ENCODE measurements at places on chromosomes 4 and X.

GRCh38 chrX:8673201-8673600 is 58.7 kb downstream of the ANOS1 start:
- no peak for DNase-seq

- DNase-seq, result no peak
Observed at GRCh38 chr4:53055274-53055673, 193.2 kb downstream of the RASL11B start.

DNA sequence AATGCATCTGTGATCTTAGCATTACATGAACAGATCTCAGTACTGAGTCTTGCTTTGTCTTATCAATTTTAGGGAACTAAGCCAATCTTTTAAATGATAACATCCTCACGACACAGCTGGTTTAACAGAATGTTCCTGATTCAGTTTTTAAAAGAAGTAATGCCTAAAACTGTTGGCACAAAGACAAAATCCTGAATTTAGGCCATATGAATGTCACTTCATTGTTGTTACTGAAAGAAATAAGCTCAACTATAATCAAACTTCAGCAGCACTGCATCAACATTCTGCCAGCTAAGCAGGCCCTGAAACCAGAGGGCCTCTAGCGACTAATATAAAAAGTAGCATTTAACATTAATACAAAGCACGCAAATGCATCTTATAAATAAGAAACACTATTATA is 130.6 kb downstream of the FRYL start:
- DNase-seq, result no peak

DNA sequence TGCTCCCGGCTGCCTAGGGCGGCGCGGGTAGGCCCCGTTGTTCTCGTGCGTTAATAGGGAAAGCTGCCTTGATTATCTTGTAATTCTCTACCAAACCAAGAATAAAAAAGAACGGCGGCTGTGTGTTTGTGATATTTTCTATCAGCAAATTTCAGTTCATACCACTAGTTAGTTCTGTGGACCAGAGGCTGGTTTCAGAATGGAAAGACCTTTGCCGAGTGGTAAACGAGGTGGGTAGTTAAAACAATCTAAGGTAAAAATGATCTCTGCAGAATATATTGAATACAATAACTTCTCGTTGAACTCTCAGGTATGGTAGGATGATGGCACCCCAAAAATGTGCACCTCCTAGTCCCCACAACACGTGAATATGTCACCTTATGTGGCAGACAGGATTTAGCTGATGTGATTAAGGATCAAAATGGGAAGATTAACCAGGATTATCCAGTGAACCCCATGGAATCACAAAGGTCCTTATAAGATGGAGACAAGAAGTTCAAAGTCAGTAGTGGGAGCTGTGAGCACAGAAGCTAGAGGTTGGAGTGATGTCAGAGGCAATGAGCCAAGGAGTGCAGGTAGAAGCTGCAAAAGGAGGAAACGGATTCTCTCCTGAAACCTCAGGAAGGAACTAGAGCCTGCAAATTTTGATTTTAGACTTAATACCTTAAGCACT is 574 bp upstream of the CFAP97 start:
- DNase-seq, result no peak

DNA sequence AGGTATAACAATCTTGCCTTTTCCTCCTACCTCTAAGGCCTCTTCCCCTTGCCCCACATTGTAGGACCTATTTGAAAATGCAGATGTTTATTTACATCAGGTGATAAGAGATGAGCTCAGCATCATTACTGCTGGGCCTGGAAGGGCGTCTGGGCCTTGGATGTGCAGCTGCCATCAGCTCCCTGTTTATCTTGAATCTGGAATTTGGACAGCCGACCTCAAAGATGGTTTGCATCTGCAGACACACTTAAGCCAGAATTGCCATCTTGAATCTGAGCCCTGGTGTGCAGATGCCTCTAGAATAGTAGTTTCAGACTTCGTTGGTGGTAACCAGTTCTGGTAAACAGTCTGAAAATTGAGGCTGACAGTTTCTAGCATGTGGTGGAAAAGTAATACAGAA is 59.0 kb downstream of the FAM193A start:
- DNase-seq, result no peak

DNA sequence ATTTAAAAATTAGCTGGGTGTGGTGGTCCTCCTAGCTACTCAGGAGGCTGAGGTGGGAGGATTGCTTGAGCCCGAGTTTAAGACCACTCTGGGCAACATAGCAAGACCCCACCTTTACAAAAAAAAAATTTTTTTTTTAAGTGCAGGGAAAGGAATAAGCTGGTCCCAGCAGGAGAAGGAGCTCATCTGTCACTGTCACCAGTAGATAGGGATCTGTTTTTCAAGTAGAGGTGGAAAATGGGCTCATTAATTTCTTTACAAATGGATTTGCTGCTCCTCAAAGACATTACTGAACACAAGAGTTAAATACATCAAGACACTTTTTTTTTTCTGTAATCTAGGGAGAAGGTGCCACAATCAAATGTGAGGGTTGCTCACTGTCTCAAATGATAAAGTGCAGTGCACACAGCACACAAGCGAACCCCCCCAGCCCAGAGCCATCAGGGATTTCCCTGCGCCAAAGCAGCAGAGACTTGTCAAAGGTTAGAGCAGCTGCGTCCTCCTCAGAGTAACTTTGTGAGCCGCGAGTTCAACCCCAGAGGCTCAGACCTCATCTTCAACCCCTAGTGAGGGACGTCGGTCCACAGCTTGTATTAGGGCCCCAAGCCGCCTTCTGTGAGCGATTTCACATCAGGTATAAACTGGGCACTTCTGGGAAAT is 14.3 kb upstream of the MTNR1A start:
- no peak for DNase-seq

- DNase-seq, result no peak
Observed at GRCh38 chr4:94127707-94128328, 79.8 kb upstream of the SMARCAD1 start.

DNA sequence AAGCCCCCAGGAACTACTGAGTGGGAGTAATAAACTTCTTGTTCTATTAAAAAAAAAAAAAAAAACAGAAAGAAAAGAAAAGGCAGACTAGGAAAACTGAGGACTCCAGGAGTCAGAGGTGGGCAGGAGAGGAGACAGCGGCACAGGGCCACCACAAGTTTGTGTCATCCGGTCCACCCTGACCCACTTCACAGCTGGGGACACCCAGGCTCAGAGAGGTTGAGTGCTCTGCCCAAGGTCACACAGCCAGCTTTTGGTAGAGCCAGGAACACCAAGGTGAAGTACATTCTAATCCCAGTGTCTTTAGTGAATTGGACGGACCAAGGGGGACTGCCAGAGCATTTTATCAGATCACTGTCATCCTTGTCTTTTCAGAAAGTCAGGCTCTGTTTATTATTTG is 16.4 kb upstream of the ABLIM2 start:
- DNase-seq, result no peak

DNA sequence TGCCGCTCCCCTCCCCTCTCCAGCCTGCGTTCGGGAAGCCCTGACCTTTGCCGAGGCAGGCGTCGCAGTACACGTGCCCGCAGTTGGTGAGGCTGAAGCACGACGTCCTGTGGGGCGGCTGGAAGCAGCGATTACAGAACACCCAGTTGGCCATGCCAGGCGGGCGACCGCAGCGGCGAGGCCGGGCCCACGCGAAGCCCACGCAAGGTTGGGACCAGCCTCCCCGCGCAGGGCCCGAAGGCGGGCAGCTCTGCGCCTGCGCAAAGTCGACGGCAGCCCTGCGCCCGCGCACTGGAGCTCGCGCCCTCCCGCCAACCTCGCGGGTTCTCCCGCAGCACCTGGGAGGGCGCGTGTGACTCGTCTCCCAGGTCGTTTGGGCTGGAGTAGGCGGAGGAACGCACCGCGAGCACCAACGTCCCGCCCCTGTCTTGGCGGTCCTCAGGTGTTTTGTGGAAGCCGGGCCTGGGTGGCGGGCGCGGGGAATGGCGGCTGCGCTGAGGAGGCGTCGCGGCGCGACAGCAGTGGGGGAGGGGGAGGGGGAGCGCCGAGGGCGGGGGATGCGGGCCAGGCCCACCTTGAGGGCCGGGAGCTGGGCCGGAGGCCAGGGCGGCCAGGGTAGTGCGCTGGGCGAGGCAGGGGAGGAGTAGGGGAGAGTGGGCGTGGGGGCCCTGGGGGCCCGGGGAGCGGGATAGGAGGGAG is at the start of gene RNF212:
Gene RNF212, minus strand, starts transcription at position 254 of the 699 bp plus-strand sequence. Its CDS starts 100 bp downstream, at position 154.
- peak; percentile 77 for DNase-seq

DNA sequence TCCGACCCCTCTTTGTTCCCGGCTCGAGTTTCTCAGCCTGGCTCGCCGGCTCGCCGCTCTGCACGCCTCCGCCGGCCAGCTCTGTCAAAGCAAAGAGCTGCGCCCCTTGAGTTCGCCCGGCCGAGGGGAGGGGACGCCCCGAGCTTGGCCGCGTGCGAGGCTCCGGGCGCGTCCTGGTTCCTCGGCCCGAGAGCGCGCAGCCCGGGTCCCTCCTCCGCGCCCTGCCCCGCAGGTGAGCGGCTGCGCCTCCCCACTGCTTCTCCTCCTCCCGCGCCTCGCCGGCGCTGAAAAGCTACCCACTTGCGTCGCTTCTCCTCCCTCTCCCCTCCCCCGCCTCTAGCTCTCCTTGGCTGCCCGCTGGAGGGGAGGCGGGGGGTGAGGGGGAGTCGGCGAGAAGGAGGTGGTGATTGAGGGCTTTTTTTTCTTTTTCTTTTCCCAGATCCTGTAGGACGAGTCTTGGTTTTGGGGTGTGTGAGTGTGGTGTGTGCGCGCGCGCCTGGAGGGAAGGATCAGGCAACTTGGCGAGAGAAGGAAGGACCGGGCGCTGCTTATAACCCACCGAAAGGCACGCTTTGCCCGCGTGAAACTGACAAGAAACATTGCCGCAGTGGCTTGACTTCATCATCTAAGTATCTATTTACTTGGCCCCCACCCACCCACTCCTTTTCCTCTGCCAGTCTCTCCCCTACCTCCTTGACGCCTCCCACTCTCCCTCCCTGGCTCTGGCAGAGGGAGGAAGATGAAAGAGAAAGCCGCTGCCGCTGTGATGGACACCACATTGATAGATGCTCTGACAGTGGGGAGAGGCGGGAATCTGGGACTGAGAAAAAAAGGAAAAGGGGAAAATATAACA is at the start of gene LEF1:
Gene LEF1, minus strand, starts transcription at position 262 of the 853 bp plus-strand sequence. CDS start 1,165 bp downstream, outside the sequence.
- peak; percentile 69 for DNase-seq

DNA sequence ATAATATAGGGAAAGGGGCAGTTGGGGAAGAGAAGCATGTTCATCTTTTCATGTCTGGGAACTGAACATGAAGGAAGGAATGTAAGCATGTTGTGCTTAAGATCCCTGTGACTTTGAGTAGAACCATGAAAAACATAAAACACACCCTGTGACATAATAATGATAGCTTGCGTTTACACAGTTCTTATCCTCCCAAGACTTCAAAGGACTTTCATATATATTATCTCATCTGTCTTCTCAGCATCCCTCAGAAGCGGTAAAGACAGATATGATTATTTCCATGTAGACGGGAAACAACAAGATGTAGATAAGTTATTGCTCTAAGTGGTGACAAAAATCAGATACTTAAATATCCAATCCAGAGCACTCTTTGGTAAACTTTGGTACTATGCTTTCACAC is 3.3 kb upstream of the SH3RF1 start:
- no peak for DNase-seq

DNA sequence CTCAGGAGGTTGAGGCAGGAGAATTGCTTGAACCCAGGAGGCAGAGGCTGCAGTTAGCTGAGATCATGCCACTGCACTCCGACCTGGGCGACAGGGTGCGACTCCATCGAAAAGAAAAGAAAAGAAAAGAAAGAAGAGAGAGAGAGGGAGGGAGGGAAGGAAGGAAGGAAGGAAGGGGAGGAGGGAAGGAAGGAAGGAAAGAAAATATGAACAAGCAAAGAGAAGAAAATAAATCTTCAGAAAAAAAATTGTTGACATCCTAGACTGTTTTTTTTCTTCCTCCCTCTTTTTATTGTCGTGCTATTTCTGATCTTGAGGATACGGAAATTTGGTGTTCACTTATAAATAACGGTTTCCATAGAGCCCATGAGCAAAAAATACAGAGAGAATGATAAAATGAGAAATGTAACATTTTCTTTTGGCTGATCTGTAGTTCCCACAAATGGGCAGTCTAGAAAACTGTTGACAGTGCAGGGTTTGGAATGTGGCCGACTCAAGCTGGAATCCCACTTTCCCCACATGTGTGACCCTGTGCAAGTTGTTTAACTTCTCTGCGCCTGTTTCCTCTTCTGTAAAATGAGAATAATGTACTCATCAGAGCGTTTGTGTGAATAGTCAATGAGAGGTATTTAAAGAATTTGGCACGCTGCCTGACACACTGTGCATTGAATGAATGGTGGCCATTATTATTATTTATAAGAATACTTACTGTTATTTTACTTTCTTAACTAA is 19.4 kb downstream of the SORBS2 start:
- no peak for DNase-seq

- DNase-seq, result peak; percentile 52
Observed at GRCh38 chr4:3436798-3437581, 4.8 kb upstream of the HGFAC start.

DNA sequence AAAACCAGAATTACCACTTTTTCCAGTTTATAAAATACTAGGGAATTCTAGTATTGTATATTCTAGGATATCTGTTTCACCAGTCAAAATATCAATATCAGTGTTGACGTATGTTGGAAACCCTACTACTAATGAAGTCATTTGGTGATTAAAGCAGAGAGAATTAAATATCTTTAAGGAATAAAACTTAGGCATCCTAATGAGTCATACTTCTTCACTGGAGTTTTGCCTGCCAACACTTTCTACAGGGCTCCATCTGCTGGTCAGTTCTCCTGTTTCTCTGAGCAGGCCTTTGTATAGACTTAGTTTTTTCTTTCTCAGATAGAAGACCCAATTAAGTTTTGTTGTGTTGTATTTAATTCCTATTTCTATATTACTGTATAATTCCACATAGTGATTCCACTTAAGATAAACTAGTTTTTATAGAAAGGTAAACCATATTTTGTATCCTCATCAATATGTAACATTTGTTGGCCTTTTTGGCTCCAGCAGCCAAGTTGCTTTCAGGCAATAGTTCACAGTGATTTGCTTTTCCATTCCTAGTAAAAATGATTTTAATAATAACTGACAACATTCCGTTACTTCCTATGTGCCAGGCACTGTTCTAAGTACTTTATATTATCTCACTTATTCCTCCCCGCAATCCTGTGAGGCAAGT is 3.5 kb downstream of the AP1AR start:
- no peak for DNase-seq

DNA sequence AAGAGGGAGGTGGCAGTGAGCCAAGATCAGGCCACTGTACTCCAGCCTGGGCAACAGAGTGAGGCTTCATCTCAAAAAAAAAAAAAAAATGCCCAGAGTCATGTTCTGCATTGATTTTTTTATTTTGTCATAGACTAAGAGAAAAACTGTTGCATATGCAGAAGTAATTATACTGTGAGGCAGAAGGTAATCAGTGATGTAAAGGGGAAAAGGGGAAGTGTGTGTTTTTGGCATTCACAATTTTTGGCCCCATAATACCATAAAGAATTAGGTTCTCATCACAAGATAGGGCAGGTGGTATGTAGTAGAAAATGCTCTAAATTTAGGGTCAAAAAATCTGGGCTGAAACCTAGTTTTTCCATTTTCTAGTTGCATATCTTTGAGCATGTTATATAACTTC is 47.3 kb upstream of the GAB1 start:
- DNase-seq, result no peak

- no peak for DNase-seq
Observed at GRCh38 chrX:134601240-134601765, 57.0 kb downstream of the PLAC1 start.

GRCh38 chrX:38891641-38892413 is 90.6 kb downstream of the MID1IP1 start:
- no peak for DNase-seq

- peak; percentile 43 for DNase-seq
Observed at GRCh38 chrX:151359931-151360871, 36.8 kb upstream of the VMA21 start.
